CD4-positive, alpha-beta T cell treated with Interferon alpha-2 for 1 hour (primary cell): ENCODE measurements at places on chromosomes 12 and 14.
A peak's percentile ranks its signal among the peaks of the same experiment; 100 is the strongest.

DNA sequence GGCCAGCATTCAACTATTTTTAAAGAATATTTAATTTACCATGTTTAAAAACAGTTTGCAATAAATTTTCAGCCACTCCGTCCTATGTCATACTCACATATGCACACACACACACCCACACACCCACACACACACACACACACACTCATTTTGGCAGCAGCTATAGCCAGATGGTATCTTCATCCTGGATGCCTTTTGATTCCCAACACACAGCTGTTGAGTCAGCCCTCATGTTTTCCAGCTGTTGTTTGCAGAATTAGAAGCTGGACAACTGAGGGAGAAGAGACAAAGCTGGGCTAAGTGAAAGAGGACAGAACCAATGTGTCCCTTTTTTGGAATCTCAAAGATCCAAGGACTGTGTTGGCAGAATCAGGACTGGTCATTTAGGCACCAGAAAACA is 80.0 kb upstream of the EGLN3 start:
- no peak for DNase-seq

DNA sequence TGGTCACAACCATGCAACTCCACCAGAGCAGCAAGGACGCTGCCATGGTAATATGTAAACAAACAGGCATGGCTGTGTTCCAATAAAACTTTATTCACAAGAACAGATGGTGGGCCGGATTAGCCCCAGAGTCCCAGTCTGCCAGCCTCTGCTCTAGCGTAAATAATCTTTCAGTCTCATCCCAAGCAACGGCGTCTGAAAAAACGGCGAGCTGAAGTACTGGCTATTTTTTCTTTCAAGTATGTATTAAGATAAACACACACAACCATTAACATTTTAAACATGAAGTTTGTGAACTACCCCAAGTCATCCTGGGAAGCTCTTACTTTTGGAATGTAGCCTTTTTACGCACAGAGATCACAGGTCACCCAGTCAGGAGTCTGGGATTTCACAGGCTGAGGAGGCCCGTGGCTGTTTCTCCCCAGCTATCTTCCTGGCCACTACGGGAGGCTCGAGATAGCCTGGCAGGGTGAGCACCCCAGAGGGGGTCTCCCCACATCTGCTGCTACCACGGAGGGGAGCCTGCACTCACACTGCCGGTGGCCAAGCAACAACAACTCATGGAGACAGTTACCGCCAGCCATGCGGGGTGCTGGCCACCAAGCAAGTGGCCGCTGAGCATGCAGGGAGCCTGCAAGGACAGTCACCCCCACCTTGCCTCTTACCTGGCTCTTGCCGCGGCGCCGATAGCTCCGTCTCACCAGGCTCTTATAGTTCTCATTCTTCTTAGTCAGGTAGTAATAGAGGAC is 124.6 kb downstream of the RFLNA start:
- no peak for DNase-seq

DNA sequence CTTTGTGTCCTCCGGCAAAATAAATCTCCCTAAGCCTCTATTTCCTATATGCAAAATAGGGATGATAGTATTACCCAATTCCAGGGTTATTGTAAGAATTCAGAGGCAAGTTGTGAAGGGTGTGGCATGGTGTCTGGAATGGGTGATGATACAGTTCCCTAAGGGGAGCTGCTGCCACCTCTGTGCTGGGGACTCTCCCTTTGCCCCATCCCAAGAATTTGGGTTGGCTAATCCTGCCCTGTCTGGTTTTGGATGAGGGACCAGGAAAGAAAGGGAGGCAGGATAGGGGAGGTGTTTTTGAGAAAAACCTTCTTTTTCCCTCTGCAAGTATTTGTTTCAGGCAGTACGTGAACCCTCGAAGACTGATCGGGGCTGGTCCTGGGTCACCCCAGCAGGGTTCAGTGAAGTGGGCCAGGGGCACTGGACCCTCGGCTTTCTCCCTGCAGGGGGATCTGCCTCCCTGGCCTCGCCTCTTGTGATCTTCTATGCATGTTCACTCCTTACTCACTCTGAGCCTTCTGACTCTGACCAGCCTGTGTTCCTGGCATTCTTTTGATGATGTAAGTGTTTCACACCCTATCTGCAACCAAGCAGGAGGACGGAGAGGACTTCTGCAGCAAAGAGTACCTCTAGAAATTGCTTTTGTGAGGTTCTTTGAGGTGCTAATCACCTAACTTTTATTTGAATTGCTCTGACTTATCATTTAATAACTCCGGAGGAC is 60.8 kb downstream of the RASSF3 start:
- DNase-seq: no peak

GRCh38 chr12:116325336-116325664 is 47.8 kb upstream of the MED13L start:
- peak; percentile 41 for DNase-seq

GRCh38 chr12:121582583-121583333 is 1.9 kb upstream of the KDM2B start:
- no peak for DNase-seq

GRCh38 chr12:107440606-107441005 is 245.0 kb upstream of the PWP1 start:
- DNase-seq: no peak

GRCh38 chr12:19242581-19242980 is 113.0 kb downstream of the PLEKHA5 start:
- DNase-seq: no peak

DNA sequence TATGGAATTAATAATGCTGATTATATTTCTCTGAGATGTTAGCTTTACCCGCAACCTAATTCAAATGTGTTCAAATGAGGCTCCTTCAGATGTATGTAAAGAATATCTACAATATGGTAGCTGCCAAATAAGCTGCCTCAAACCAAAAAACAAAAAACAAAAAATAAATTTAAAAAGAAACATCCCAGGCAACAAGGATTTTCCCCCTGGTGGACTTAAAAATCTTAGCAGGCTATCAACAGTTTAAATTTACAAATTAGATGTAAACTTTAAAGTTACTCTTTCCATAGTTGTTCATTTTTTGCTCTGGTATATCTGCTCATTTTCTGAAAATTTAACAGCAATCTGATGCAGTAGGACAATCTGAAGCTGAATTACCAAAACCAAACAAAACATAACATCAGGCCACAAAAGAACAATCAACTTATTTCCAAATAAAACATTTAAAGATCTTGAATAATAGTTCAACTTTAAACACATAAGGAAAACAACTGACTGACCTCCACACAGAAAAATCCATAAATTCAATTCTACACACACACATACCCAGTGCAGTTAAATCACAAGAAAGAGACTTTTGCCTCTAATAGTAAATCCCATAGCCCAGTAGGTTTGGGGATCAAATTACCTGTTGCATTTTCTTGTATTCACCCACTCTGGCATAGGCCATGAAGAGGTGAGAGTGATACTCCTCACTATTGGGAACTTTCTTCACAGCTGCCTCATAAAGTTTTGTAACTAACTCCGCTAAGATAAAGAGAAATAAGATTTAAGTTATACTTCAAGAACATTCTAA is 21.3 kb downstream of the NAA25 start:
- no peak for DNase-seq
